ENCODE measurements at places on chromosomes 2 and 18.

DNA sequence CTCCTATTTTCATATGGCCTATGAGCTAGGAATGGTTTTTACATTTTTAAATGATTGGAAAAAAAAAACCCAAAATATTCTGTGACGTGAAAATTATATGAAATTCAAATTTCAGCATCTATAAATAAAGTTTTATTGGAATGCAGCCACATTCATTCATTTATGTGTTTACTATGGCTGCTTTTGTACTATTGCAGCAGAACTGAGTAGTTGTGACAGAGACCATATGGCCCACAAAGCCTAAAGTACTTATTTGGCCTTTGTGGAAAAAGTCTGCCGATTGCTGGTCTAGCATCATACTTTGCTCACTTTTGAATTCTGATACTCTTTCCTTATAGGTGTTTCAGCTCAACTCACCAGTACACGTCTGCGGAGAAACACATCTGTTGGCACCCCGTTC, 39.0 kb downstream of the MYO3B start:
- DNase-seq: no peak

GRCh38 chr18:12026562-12026961, 45.3 kb downstream of the IMPA2 start:
- no peak for DNase-seq

DNA sequence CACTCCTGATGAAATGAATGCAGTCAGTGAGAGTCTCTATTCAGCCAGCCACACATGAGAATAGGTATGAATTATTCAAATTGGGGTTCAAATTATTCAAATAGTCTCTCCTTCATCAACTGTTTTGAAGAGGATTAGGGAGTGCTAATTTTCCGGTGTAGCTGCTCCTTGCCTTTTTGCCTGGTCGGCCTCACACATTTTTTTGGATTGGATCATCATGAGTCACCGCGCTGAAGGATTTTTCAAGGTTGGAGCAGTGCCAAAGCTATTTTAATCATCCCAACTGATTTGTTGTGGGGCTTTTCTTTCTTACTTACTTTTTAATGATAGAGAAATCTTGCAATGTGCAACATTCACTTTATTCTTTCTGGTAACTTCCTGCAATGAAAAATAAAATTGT, 2.4 kb upstream of the DTNA start:
- no peak for DNase-seq

DNA sequence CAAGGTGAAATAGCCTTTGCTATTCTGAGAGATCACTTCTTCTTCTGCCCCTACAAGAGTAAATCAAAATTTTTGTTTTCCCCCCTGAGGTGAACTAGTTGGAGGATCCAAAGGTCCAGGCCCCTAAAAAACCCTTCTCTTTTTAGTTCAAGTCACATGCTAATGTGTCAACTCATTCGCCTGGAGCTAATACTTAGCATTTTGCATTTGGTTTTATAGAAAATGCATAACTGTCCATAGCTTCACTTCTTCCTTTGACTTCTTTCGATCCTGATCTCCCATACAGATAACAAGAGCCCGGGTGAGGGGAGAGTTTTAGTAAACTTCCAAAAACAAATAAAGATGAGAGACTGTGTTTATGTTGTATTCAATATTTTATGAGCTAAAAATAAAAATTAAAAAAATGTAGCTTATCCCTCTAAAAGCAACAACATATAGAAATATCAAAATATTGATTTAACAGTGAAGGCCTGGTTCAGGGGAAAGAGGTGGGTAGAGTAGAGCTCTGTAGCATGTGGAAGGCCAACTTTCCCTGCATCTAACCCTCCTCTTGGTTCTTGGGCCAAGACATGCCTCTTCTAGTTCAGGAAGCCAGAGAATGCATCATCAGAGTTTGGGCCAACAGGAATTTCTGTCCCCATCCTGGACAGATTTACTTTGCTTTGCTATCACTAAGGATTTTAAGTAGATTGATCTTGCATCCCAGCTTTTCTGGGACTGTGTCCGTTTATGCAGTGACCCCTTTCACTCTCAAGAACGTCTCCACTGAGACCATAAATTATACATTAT, 333.8 kb downstream of the ALK start:
- DNase-seq: no peak

- DNase-seq: no peak
Observed at GRCh38 chr2:47388888-47389287, 14.1 kb upstream of the MSH2 start.

GRCh38 chr2:25692143-25692542, 18.8 kb upstream of the DTNB start:
- DNase-seq: no peak

DNA sequence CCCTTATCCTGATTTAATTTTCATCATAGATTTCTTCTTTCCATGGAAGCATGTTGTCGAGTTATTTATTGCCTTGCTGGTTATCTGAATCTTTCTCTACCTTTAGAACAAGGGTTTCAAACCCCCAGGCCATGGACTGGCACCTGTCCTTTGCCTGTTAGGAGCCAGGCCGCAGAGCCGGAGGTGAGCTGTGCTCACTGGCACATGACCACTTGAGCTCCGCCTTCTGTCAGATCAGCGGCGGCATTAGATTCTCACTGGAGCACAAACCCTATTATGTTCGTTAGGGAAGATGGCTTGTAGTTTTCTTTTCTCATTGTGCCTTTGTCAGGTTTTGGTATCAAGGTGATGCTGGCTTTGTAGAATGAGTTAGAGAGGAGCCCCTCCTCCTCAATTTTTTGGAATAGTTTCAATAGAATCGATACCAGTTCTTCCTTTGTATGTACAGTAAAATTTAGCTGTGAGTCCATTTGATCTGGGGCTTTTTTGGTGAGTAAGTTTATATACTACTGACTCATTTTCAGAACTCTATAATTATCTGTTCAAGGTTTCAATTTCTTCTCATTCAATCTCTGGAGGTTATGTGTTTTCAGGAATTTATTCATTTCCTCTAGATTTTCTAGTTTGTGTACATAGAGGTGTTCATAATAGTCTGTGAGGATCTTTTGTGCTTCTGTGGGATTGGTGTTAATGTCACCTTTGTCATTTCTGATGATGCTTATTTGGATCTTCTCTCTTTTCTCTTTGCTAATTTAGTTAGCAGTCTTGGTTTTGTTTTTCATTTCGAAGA, 668.0 kb upstream of the FAM98A start:
- no peak for DNase-seq

GRCh38 chr2:120576509-120577474, 158.9 kb upstream of the GLI2 start:
- DNase-seq: no peak

DNA sequence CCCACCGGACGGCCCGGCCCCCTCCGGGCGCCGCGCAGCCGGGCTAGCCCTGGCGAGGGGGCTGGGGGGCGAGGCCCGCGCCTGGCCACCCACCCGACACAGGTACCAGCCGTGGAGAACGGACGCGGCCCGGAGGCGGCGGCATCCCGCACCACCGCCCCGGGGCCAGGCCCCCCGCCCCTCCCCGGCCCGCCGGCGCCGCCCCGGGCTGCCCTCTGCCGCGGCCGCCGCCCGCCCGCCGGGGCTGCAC, 405 bp downstream of the SOS1 start:
- no peak for DNase-seq

- peak; percentile 14 for DNase-seq
Observed at GRCh38 chr2:235766278-235766677, 272.4 kb downstream of the AGAP1 start.

- DNase-seq: no peak
Observed at GRCh38 chr2:138294451-138294850, 207.1 kb upstream of the SPOPL start.

GRCh38 chr2:42170619-42171395, 1.7 kb downstream of the EML4 start:
- no peak for DNase-seq

- DNase-seq: no peak
Observed at GRCh38 chr2:54085069-54085468, 30.3 kb upstream of the ACYP2 start.

GRCh38 chr2:207446653-207447052, 83.1 kb upstream of the CREB1 start:
- DNase-seq: no peak

- DNase-seq: no peak
Observed at GRCh38 chr2:228063558-228063957, 117.9 kb downstream of the SPHKAP start.

GRCh38 chr2:69210385-69210784, 176.6 kb downstream of the GFPT1 start:
- DNase-seq: no peak

GRCh38 chr2:204754898-204755297, 209.6 kb downstream of the PARD3B start:
- no peak for DNase-seq

- no peak for DNase-seq
Observed at GRCh38 chr2:182248362-182248761, 178.5 kb downstream of the PDE1A start.

GRCh38 chr18:4765401-4765800, 310.3 kb upstream of the DLGAP1 start:
- DNase-seq: no peak

DNA sequence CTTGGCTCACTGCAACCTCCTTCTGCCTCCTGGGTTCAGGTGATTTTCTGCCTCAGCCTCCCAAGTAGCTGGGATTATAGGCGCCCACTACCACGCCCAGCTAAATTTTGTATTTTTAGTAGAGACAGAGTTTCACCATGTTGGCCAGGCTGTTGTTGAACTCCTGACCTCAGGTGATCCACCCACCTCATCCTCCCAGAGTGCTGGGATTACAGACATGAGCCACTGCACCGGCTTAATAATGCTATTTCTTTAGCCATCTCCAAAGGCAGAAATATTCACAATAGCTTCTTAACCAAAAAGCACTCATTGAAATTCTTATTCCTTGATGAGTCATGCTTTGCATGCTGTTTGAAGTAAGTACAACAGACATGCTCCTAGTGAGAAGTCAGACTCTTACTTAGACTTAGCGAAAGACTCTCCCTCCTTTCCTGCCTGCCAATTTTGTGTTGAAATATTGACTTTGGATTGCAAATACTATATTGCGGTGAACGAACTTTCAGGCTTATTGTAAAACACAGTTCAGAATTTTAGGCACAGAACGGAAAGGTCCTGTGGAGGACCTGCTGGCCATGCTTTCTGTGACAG, 4.4 kb downstream of the ACTR3 start:
- no peak for DNase-seq
